ENCODE measurements at places on chromosomes 1 and 21. TPM values are rescaled to one million over a fixed set of nuclear protein-coding genes. Genes with fewer than 3 reads are reported as not detected.

The AKR7A3 gene
- 0.89 TPM for total RNA-seq

The CR1L gene
- total RNA-seq = not detected

The CPT2 gene
- total RNA-seq = 26.1 TPM

The ETV3L gene
- not detected for total RNA-seq

The SYCP1 gene
- total RNA-seq = not detected

The LYPD8 gene
- not detected for total RNA-seq

The OR10Z1 gene
- total RNA-seq = not detected

The DLGAP3 gene
- not detected for total RNA-seq

The TDRD10 gene
- total RNA-seq = not detected

The CLEC20A gene
- 1.4 TPM for total RNA-seq

The PFKFB2 gene
- total RNA-seq = 1.2 TPM

The INTS11 gene
- 119 TPM for total RNA-seq

The ZMYM1 gene
- 16.5 TPM for total RNA-seq

The SLC44A5 gene
- not detected for total RNA-seq

The OR2T33 gene
- total RNA-seq = not detected

The SLC1A7 gene
- total RNA-seq = not detected

The ATP6V1G3 gene
- not detected for total RNA-seq

The MORC3 gene
- 13.3 TPM for total RNA-seq

The FASLG gene
- not detected for total RNA-seq

The SIKE1 gene
- total RNA-seq = 22.8 TPM

The CYP4A11 gene
- total RNA-seq = not detected

Data from myometrial cell (primary cell).